Activated naive CD8-positive, alpha-beta T cell treated with anti-CD3 and anti-CD28 coated beads for 36 hours (primary cell): ENCODE measurements at places on chromosomes 4 and X.

GRCh38 chr4:5018603-5019002 lies 655 bp downstream of the CYTL1 start:
- H3K4me3 ChIP-seq = no peak overlapping the region
- H3K27ac ChIP-seq = no peak overlapping the region
- DNase-seq = no peak
- peaks cover 1% of the 10 kb centered on the region for H3K4me1 ChIP-seq

- no peak overlapping the region for H3K4me3 ChIP-seq
- no peak for DNase-seq
- no peak overlapping the region for H3K27ac ChIP-seq
Measured at GRCh38 chr4:38989487-38989886, 42.7 kb downstream of the TMEM156 start.

DNA sequence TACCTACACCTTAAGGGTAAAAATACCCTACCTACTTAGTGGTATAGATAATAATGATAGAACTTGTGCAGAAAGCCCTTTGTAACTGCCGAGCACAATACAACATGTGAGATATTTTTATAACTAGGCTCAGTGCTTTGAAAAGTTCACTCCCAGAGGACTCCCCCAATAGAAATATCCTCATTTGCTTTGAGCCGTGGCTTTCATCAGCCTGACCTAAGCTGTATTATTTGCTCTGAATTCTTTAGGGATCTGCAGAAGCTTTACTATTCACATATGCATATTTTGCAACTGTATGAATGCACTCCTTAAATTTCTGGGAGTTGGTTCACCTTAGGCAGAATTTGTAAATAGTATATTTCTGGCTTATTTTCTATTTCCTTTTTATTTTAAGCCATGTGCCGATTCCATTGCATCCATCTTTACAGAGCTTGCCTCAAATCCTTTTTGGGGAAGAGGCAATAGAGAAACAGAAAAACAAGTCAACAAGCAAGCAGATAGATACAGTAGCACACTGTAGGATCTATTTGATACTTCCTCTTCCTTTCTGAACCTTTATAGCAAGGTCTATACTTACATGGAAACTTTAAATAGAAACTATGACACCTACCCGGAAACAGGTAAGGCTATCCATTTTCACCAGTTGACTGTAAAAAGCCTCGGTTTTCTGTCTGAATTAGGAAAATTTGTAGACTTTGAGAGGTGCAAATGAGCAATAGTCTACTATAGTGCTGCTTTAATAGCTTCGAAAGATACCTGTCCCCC lies 242.5 kb upstream of the VCX3A start:
- no peak for DNase-seq
- no peaks in the 10 kb centered on the region for H3K36me3 ChIP-seq
- H3K27ac ChIP-seq = no peak overlapping the region
- H3K4me1 ChIP-seq = no peaks in the 10 kb centered on the region
- no peaks in the 10 kb centered on the region for H3K27me3 ChIP-seq

DNA sequence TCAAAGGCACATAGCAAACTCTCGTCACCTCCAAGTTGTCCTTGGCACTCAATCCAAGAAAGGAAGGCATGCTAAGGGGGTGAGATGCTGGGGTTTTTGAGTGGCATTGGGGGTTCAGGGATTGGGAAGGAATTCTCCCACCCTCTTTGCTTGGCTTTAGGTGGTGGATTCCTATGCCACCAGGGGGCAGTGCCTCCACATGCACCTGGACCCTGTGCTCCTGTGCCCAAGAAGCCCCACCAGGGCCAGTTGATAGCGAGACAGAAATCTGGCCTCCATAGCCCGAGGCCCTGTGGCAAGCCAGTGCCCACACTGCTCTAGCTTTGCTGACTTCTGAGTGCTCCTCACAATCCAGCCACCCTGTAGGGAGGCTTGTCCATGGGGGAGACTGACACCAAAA lies 2.0 kb upstream of the FATE1 start:
- no peaks in the 10 kb centered on the region for H3K4me1 ChIP-seq
- H3K27ac ChIP-seq = no peak overlapping the region

GRCh38 chr4:6259886-6260285 lies 9.8 kb upstream of the WFS1 start:
- no peak for DNase-seq
- peaks cover 39% of the 10 kb centered on the region for H3K27me3 ChIP-seq
- H3K4me1 ChIP-seq = peaks cover 6% of the 10 kb centered on the region
- no peak overlapping the region for H3K27ac ChIP-seq
- H3K36me3 ChIP-seq = no peaks in the 10 kb centered on the region

- DNase-seq = no peak
- H3K27ac ChIP-seq = no peak overlapping the region
- H3K4me3 ChIP-seq = no peak overlapping the region
- H3K4me1 ChIP-seq = no peaks in the 10 kb centered on the region
- H3K36me3 ChIP-seq = no peaks in the 10 kb centered on the region
Measured at GRCh38 chrX:45596188-45596808, 395.6 kb upstream of the DIPK2B start.

- no peaks in the 10 kb centered on the region for H3K4me1 ChIP-seq
- no peaks in the 10 kb centered on the region for H3K36me3 ChIP-seq
Measured at GRCh38 chr4:158496030-158496741, 25.5 kb upstream of the RXFP1 start.

GRCh38 chrX:50622751-50623150 lies 152.1 kb upstream of the DGKK start:
- H3K4me1 ChIP-seq = no peaks in the 10 kb centered on the region
- H3K4me3 ChIP-seq = no peak overlapping the region
- no peaks in the 10 kb centered on the region for H3K36me3 ChIP-seq
- no peak for DNase-seq
- no peaks in the 10 kb centered on the region for H3K27me3 ChIP-seq

GRCh38 chr4:59369229-59369628 lies 1830.9 kb upstream of the ADGRL3 start:
- no peaks in the 10 kb centered on the region for H3K36me3 ChIP-seq
- no peaks in the 10 kb centered on the region for H3K27me3 ChIP-seq
- no peak for DNase-seq
- H3K4me1 ChIP-seq = no peaks in the 10 kb centered on the region
- H3K27ac ChIP-seq = no peak overlapping the region

DNA sequence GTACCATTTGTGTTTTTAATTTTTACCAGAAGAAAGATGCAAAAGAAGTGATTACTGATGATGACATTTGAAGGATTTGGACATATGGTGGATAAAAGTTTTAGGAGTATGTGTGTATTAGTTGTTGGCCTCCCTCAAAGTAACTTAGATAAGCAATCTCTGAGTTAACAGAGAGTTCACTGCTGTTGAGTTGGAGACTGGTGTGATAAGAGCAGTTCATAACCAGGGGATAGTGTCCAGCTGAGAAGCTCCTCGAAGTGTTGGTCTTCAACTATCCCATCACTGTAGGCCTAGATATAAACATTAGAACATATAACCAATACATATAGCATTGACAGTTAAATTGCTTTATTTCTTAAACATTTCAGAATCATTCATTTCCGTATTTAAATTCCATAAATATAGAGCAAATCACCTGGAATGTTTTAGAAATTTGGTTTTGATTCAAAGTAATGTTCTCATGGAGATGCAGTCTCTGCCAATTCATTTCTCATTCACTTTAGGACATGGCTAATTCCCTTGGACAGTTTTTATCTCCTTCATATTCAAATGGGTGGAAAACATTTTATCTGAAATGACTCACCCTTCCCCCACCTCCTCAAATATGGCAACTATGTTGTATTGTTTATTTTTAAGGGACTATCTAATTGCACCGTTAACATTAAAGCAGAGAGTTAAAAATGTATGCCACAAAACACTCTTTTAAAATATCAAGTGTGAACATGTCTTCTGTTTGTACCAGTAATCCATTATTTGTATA lies 136.8 kb upstream of the SLC4A4 start:
- no peak overlapping the region for H3K4me3 ChIP-seq
- no peak overlapping the region for H3K27ac ChIP-seq
- peaks cover 4% of the 10 kb centered on the region for H3K27me3 ChIP-seq
- H3K4me1 ChIP-seq = peaks cover 6% of the 10 kb centered on the region

GRCh38 chr4:7083597-7084563 lies 16.0 kb upstream of the GRPEL1 start:
- H3K4me1 ChIP-seq = no peaks in the 10 kb centered on the region
- no peak for DNase-seq
- no peaks in the 10 kb centered on the region for H3K36me3 ChIP-seq
- no peak overlapping the region for H3K4me3 ChIP-seq
- H3K27ac ChIP-seq = no peak overlapping the region
- peaks cover 46% of the 10 kb centered on the region for H3K27me3 ChIP-seq

GRCh38 chr4:48340276-48340964 lies 909 bp upstream of the SLAIN2 start:
- H3K27me3 ChIP-seq = no peaks in the 10 kb centered on the region
- H3K4me3 ChIP-seq = peak overlapping the region; percentile 91
- no peaks in the 10 kb centered on the region for H3K36me3 ChIP-seq
- peak overlapping the region; percentile 97 for H3K27ac ChIP-seq

DNA sequence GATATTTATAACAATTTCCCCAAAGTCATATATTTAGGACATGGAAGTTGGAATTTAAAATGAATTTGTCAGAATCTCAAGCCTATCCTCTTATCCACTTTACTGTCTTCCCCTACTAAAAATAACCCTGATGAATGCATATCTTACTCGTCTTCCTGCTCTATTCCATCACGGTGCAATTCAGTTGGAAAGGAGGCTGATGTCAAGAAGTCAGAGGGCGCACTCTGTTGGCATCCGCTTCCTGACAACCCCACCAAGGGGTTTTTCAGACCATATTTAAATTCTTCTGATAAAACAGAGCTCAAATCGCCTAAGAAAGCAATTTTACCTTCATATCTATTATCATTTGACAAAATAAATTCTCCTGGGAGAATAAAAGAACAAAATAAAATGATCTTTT lies 233.5 kb downstream of the ARHGAP24 start:
- no peak overlapping the region for H3K4me3 ChIP-seq
- no peak for DNase-seq
- no peak overlapping the region for H3K27ac ChIP-seq
- no peaks in the 10 kb centered on the region for H3K27me3 ChIP-seq
- no peaks in the 10 kb centered on the region for H3K36me3 ChIP-seq

DNA sequence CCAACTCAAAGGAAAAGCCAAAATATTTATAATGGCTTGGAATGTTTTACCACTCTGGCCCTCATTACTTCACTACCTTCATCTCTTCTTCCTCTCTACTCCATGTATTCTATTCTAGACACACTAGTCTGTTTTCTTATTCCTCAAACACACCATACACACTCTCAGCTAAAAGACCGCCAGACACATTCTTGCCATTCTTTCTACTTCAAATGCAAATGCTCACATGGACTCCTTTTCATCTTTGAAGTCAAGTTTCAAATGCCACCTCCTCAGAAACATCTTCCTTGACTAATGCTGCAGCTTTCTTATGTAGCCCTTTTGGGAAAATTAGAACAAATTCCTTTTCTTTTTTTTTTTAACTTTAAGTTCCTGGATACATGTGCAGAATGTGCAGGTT lies 412.9 kb upstream of the FMR1 start:
- no peaks in the 10 kb centered on the region for H3K4me1 ChIP-seq
- no peak overlapping the region for H3K4me3 ChIP-seq
- H3K27ac ChIP-seq = no peak overlapping the region
- DNase-seq = no peak

DNA sequence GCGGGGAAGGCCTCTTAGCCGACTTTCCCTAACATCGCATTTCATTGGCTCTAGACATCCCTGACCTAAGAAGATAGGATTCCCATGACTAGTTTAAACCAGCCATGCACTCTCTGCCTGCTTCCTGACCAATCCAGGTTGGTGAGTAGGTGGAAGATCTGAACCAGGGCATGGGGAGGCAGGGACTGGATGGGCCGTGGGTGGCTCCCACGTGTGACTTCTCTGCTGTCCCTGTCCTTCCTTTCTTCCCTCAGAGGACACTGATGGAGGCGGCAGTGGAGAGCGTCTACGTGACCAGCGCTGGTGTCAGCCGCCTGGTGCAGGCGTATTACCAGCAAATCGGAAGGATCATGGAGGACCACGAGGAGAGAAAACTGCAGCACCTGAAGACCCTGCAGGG lies 90.7 kb downstream of the EVC start:
- no peaks in the 10 kb centered on the region for H3K4me1 ChIP-seq
- DNase-seq = no peak
- H3K27ac ChIP-seq = no peak overlapping the region
- no peaks in the 10 kb centered on the region for H3K36me3 ChIP-seq
- no peaks in the 10 kb centered on the region for H3K27me3 ChIP-seq

- peaks cover 14% of the 10 kb centered on the region for H3K4me1 ChIP-seq
- H3K36me3 ChIP-seq = no peaks in the 10 kb centered on the region
- H3K27me3 ChIP-seq = no peaks in the 10 kb centered on the region
Measured at GRCh38 chr4:85610450-85610849, 135.5 kb downstream of the ARHGAP24 start.

GRCh38 chrX:3527811-3528210 lies 181.4 kb upstream of the MXRA5 start:
- H3K27ac ChIP-seq = no peak overlapping the region
- no peaks in the 10 kb centered on the region for H3K4me1 ChIP-seq
- DNase-seq = no peak

GRCh38 chr4:11013094-11013664 lies 328.6 kb upstream of the CLNK start:
- no peaks in the 10 kb centered on the region for H3K27me3 ChIP-seq
- H3K4me3 ChIP-seq = no peak overlapping the region
- DNase-seq = no peak
- no peak overlapping the region for H3K27ac ChIP-seq
- no peaks in the 10 kb centered on the region for H3K4me1 ChIP-seq
- no peaks in the 10 kb centered on the region for H3K36me3 ChIP-seq

- DNase-seq = no peak
- no peaks in the 10 kb centered on the region for H3K4me1 ChIP-seq
- H3K27me3 ChIP-seq = no peaks in the 10 kb centered on the region
- H3K36me3 ChIP-seq = no peaks in the 10 kb centered on the region
- H3K4me3 ChIP-seq = no peak overlapping the region
Measured at GRCh38 chr4:10527438-10527837, 70.2 kb upstream of the ZNF518B start.

- no peak for DNase-seq
- no peaks in the 10 kb centered on the region for H3K4me1 ChIP-seq
- H3K27me3 ChIP-seq = peaks cover 8% of the 10 kb centered on the region
- H3K4me3 ChIP-seq = no peak overlapping the region
Measured at GRCh38 chr4:99636422-99636821, 21.2 kb downstream of the C4orf54 start.

DNA sequence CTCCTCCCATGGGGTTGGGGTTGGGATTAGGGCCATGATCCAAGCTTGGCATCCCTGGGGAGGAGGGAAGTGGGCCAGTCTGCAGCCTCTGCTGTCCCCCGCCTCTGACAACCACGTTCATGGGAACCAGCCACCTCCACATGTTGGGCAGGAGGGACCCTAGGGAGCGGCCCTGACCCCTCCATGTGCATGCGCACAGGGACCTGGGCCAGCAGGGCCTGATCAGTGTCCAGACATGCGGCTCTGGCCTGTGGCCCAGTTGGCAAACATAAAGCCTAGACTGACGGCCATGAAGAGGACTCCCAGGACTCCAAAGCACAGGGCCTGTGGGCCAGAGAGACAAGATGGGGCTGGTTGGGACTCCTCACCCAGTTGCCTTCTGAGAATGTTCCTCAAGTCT lies 11.3 kb downstream of the SLC38A5 start:
- peaks cover 31% of the 10 kb centered on the region for H3K36me3 ChIP-seq
- no peaks in the 10 kb centered on the region for H3K27me3 ChIP-seq
- H3K27ac ChIP-seq = peak overlapping the region; percentile 25
- H3K4me3 ChIP-seq = no peak overlapping the region
- peaks cover 8% of the 10 kb centered on the region for H3K4me1 ChIP-seq

GRCh38 chr4:134201216-134202161 lies at the start of gene PABPC4L:
Gene PABPC4L (minus strand): TSS chr4:134201789. CDS start chr4:134201019, 770 bp downstream.
- H3K36me3 ChIP-seq = no peaks in the 10 kb centered on the region
- H3K27me3 ChIP-seq = peaks cover 20% of the 10 kb centered on the region
- H3K4me1 ChIP-seq = no peaks in the 10 kb centered on the region
- H3K27ac ChIP-seq = no peak within 1 kb of the TSS
- no peak within 1 kb of the TSS for H3K4me3 ChIP-seq

GRCh38 chr4:151489462-151490203 lies 80.7 kb downstream of the FHIP1A start:
- no peak overlapping the region for H3K27ac ChIP-seq
- DNase-seq = no peak
- peaks cover 5% of the 10 kb centered on the region for H3K36me3 ChIP-seq
- H3K4me3 ChIP-seq = no peak overlapping the region
- peaks cover 13% of the 10 kb centered on the region for H3K27me3 ChIP-seq
